ENCODE measurements at places on chromosomes 7 and 10.

- DNase-seq: no peak
Observed at GRCh38 chr10:5477948-5478693, 21.2 kb downstream of the CALML5 start.

DNA sequence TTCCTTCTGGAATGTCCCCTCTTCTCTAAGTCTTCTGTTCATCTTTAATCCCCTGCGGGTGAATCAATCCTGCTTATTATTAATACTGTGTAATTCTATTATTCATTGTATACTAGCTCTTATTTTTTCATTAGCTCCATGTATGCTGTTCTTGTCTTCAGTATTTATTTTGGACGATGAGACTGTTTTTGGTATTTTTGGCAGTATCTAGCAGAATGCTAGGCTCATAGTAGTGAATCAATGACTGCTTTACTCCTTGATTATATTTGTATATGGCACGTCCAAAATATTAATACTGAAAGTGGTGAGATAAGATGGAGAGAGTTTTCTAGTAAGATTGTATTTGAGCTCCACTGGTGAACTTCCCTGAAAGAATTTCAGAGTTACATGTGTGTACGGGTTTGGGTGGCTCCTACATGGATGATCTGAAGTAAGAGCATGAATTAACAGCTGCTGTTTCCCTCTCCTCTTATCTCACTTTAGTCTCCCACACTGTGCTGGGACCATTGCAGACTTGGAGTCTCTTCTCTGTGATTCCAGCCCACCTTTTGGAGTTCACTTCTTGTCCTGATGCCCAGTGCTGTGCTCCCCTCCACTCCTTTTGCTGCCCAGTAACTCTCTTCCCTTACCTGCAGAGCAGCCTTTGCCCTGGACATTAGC lies 226.0 kb downstream of the CDK14 start:
- DNase-seq: no peak

- no peak for DNase-seq
Observed at GRCh38 chr10:44723082-44723481, 188.1 kb upstream of the TMEM72 start.

GRCh38 chr10:129773359-129773990 lies 190.6 kb downstream of the EBF3 start:
- no peak for DNase-seq

DNA sequence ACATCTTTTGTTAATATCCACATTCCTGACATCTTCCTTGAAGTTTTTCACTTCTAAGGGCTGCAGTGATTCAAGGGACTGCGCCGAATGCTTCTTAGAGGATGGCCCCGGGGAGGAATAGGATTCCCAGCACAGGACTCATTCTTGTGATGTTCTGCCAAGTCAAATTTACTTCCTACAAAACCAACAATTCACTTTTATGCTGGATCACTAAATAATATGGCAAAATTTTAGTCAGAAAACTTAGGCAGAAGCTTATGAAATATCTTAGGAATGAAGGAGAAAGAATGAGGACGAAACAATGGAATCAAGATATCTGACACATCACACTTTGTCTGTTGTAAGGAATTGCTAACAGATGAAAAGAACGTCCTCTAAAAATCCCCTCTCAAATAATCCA lies 151.5 kb downstream of the JAZF1 start:
- no peak for DNase-seq

- no peak for DNase-seq
Observed at GRCh38 chr10:125164421-125164820, 4.1 kb upstream of the CTBP2 start.

Data from RCC 7860 (cell line).